ENCODE measurements at places on chromosomes 11 and 22.
A peak's percentile ranks its signal among the peaks of the same experiment; 100 is the strongest.

- no peak for DNase-seq
Measured at GRCh38 chr22:19038728-19039447, 83.3 kb downstream of the DGCR2 start.

DNA sequence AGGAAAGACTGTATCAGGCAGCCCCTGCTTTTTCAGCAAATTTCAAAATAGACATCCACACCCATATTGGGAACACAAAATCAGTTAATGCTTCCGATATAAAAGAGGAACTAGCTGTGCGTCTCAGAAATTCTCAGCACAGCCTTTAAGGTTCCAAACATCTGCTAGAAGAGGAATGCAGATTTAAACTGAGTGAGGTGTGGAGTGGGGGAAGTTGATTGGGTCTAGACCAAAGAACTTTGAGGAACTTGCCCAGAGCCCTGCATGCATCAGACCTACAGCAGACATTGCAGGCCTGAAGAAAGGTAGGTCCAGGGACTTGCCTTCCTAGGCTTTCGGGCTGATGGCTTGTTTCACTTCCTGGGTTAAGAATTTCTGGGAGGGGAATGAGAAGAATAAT, at the start of gene MS4A4A:
Gene MS4A4A (plus strand): TSS at position 255 of the 400 bp plus-strand sequence. CDS start 10 bp downstream, at position 265.
- no peak for DNase-seq

GRCh38 chr11:6365659-6366058, 24.6 kb upstream of the SMPD1 start:
- DNase-seq: no peak

DNA sequence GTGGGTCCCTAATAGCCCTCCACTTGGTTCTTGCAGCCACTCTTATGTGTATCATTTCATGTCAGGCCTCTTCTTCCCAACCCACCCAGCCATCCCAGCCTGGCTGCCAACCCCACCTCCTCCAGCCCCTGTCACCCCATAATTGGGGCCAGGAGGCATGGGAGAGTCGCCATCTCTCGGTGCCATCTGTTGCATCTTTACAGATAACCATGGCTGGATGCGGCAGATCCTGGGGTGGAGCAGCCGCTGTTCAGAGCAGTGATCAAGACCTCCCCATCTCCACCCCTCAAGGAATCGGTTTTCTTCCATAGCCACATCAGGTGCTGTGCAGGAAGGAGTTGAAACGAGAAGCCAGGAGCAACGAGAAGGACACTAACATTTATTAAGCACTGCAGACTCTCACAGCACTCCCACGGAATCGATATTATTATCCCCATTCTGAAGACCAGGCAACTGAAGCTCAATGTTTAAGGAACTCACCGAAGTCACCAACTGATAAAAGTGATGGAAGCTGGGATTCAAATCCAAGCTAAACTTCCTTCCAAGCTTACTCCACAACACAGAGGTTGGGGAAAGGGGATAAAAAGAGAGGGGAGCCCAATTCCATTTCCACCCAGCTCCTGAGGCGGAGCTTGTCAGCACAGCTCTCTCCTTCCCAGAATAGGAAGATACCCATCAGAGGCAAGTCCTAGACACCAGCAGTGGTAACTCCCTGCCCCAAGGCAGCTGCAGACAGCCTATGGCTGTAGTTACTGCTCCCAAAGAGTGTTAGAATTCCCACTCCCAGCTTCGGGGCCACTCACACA, 2.7 kb downstream of the SLC43A1 start:
- no peak for DNase-seq

DNA sequence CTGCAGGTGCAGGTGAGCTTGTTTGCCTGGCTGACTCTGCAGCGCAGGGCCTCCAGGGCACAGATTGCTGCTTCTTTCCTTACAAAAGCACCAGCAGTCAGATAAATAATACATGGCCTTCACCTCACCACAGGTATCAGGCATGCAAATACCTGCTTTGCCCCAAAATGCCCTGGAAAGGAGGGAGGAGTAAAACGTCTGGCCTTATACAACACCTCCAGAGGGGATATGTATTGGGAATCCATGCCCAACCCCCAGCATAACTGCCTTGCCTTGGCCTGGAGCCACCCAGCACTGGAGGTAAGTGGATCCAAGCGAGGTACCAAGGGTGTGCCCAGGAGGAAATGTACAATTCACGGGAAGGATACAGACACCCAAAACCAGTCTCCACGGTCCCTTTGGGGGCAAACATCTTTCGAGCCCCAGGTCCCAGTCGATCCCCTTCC, 860 bp downstream of the TMEM184B start:
- DNase-seq: no peak

DNA sequence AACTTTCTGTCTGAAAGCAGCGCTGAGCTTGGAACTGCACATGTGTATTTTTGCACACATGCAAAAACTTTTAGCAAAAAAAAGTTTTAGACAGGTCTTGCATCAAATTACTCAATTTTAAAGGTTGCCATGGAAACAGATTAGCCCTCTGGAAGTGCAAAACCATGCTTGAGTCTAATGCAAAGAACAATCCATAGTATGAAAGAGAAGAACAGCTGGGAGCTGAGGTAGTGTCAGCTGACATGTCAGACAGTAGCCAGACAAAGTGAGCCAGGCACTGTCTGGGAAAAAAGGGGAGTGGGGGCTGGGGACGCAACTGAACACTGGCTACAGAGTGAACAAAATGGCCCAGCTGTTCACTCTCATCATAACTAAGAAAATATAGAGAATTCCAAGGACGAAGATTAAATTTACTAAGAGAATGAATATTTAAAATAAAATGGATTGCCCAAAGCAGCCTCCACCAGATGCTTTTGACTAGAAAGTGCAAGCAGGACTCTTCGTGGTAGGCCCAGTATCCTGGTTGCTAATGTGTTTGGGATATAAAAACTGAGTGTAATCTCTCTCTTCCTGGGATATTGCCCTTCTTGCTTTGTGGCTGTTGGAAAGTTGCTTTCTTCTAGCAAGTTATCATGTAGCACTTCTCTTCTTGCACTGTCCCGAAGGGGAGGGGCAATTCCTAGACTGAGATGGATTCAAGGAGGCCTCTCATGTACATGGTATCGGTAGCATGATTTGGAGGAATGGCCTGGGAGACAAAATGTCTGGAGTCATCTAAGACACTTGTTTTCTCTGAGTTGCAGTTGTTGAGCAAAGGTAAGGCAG, 434.1 kb upstream of the FAT3 start:
- DNase-seq: peak; percentile 0

DNA sequence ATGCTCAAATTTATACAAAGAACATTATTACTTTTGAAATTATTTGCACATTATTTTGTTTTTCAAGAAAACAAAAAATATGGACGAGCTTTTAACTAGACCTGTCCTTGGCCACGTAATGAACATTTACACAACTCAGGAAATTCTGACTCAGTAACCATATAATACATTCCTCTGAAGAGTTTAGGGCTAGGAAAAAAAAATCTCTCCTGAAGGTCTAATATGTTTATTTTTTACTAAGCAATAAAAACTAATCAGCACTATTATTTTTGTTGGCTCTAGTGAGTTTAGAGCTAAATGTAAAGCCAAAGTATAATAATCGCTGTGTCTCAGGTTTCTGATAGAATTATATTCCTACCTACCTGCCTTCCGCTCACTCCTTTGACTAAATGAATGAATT, 187.5 kb downstream of the SWAP70 start:
- peak; percentile 85 for DNase-seq

DNA sequence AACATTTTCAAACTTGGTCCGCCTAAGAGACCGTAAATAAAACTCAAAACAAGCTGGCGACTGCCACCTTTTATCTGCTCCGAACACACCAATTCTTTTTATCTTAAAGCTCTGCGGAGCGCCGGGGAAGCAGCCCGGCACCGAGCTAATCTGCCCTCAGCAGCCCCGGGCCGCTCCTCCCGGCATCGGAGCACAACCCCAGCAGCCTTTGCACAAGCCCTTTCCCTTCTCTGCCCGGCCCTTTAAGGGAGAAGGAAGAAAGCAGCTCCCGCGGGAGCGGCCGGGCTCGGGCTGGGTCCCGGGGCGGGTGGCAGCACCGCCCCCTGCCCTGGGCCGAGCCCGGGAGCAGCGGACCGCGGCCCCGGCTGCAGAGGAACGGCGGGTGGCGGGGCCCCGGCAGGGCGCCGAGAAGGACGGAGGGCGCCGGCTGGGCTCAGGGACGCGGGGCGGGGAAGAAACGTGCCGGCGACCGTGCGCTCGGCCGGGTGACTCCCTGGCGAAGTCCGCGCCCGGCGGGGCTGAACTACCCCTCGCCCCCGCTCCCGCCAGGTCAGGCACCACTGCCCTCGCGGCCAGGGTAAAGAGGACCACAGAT, 133.6 kb upstream of the C11orf58 start:
- peak; percentile 57 for DNase-seq

DNA sequence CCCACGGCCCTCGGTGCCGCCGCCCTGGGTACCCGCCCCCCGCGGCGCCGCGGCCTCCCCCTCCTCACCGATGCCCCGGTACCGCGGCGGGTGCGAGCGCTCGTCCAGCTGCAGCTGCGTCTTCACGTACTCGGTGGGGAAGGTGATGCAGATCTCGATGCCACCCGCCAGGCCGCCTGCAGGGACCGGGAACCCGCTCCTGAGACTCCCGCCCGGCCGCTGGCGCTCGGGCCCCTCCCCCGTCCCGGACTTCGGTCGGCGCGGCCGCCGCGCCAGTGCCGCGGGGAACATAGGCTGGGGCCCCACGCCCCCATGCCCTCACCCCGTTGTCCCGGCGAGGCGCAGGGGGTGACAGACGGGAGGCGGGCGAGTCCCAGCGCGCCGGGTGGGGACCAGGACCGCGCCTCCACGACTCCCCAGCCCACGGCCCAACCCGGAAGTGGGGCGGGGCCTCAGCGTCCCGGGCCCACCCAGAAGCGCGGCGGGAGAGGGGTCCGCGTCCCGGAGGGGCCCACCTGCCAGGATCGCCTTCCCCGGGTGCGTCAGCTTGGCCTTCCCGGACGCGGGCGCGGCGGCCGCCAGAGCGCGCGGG, 375 bp downstream of the SLC25A1 start:
- DNase-seq: peak; percentile 51

DNA sequence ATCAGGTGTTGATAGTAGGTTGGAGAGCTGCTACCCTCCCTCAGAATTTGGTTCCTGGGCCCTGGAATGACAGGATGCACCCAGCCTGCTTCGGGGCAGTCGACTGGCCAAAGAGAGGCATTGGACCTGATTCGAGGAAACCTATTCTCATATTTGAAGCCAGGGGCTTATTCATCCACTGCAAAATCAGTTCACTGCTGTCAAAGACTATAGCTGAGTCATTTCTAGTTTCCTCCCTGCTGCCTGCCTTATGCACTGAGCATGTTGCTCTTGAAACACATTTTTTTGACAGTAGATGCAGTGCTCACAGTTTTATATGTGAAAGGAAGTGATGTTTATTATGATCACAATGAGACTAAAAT, 565.4 kb downstream of the ETS1 start:
- DNase-seq: peak; percentile 30

DNA sequence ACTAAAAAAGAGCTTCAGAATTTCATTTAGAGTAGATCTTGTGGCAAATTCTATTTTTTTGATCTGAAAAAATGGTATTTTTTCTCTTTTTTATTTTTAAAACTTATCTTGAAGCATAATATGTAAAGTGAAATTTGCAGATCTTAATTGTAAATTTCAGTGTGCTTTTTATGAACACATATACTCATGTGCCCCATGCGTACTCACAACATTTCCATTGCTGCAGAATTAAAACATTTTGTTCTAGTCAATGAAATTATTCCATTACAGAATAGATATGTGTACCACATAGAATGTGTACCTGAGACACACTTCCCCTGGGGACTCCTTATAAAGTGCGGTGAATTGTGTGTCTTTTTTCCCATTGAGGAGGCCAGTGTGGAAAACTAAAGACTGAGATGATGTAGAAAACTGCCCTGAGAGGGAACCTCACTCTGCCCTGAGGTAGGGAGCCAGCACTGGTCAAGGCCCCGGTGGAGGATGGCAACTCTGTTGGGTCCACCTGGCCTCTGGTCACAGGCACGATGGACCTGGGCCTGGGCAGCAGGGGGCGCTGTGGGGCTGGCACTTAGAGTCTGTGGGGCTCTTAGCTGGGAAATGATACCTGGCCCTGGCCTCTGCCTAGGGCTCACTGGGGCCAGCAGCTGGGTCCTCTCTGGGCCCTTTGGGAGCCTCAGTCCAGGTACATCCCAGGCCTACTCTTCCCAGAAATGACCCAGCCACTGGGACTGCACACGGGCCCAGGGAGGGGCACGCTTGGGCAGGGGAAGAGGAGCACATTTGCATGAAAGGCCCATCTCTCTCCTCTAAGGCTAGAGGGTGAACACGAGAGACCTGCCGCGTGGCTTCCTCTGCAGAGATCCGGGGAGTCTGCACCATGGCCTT, 77.9 kb upstream of the TOP3B start:
- peak; percentile 9 for DNase-seq

DNA sequence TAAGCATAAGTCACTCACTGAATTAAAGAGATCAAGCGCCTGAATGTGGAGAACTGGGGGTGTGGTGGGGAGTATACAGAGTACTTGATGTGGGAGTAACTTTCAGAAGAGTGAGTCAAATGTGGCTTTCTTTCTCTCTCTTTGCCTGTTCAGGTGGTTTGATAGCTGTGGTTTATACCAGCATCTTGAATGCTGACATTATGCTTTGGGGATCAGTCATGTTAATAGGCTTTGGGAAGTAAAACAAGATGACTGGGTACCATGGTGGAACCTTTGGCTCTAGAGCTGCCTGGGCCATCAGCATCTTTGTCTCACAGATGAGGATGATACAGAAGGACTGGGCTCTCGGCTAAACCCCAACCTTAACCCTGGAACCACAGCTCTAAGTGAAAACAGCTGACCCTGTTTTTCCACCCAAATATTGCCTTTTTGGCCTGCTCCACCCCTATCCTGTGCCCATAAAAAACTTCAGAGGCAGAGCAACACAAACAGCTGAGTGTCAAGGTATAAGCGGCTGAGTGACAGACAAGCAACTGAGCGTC, 58.2 kb upstream of the GNAZ start:
- DNase-seq: no peak

GRCh38 chr11:128424271-128424711, 163.1 kb downstream of the ETS1 start:
- no peak for DNase-seq

DNA sequence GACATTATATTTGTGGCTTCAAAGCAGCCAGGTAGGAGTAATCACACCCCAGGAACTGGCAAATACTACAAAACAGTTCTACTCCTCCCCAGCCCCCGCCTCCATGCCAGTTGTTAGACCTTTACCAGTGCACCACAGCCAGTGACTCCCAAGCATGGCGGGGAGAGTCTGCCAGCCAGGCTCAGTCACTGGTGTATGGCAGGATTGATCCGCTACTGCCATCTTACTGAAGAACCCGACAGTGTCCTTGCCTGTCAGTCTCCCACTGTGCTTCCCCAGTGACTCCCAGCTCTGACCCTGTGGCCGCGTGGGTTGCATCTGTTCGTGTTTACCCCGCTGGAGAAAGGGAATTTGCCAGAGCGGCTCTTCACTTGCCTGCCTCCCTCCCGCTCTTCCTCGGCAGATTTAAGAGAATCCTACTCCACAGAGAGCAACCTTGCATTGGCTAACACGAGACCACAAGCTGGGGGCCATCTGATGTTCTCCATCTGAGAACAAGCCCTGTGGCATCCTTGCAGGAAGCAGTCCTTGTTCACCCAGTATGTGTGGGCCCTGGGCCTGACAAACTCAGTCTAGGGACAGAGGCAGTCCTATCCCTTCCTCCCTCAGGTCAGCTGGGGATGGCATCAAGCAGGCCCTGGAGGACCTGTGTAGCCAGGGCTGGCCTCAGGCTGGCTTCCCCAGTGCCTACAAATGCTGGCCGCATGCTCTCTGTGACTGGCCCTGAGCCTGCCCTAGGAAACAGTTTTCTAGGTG, 33.1 kb downstream of the GNAZ start:
- DNase-seq: no peak

- peak; percentile 56 for DNase-seq
Measured at GRCh38 chr11:43930868-43931716, 11.3 kb upstream of the C11orf96 start.

All from mesenchymal stem cell (in vitro differentiated cells and primary cell).